RCC 7860 (cell line): ENCODE measurements at places on chromosomes 6 and 20.

GRCh38 chr6:26034905-26035304 lies 52.3 kb upstream of the HFE start:
- DNase-seq = no peak

- DNase-seq = peak; percentile 51
Observed at GRCh38 chr6:134063966-134064445, 11.6 kb upstream of the SLC2A12 start.

- peak; percentile 67 for DNase-seq
Observed at GRCh38 chr20:5191829-5192569, 65.2 kb downstream of the CDS2 start.

DNA sequence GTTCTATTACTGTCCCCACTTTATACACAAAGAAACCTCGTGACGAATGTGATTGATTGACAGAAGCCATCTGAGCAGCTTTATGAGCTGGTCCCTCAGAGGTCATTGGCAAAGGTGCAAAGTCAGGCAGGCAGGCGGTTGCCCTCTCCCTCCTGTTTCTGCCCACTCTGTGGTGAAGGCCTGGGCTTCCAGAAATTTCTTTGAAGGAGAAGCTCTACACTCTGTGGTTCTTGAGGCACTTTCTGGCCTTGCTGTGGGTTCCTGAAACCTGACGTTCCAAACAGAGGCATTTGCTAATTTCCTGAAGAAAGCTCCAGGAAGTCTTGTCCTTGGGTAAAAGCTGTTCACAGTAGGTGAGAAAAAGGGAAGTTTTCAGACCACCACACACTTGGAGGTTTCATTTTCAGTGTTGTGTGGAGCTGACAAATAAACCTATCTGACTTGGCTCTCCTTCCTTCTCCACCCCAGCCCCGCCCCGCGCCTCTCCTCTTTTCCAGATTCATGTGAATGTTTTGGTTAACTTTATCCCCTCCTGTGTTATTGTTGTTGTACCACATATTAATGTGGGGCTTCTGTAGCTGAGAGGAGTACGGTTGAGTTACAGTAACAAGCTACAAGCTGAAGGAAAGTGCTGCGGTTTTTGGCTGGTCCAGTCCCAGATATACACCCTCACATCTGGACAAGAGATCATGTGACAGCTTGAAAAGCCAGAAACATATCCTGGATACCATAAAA lies 274.1 kb downstream of the CLIC5 start:
- DNase-seq = no peak

GRCh38 chr6:95593025-95593424 lies 15.7 kb downstream of the MANEA start:
- peak; percentile 22 for DNase-seq

DNA sequence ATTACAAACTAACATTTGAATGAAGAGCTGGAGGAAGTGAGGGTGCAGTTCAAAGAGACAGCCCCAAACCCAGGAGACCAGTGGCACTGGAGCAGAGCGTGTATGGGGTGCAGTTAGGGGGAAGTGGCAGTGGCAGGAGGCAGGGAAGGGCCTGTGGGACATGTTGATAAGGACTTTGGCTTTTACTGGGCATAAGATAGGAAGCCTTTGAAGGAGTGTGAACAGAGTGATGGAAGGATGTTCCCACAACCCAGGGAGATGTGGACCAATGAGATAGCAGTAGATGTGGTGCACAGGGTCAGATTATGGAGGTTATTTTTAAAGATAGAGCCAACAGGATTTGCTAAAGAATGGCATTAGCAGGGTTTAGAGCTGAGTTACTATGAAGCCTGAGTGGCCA lies 56.4 kb downstream of the AIG1 start:
- DNase-seq = no peak

- DNase-seq = peak; percentile 65
Observed at GRCh38 chr20:33423141-33423834, 20.3 kb downstream of the SNTA1 start.

DNA sequence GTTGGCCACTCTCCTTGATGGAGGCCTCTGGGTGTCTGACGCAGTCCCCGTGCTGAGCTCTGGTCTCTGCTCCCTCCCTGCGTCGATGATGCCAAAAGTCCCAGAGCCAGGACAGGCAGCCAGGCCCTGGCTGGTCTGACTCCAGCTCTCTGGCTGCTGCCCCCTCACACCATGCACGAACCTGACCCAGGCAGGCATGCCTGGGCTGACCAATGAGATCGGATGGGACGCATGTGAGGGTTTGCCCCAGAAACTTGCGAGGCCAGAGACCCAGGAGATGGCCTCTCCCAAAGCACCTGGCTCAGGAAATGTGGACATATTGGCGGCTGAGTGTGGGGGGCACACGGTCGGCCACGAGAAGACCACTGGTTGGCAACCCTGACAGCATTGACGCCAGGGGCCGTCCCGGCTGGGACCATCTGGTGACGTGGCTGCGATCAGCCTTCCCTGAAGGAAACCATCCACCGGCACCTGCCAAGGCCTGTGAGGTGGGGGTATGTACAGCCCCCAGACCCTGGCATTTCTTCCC lies 51.2 kb upstream of the FRMD1 start:
- DNase-seq = no peak

- no peak for DNase-seq
Observed at GRCh38 chr20:63831646-63831992, 555 bp upstream of the ZBTB46 start.

DNA sequence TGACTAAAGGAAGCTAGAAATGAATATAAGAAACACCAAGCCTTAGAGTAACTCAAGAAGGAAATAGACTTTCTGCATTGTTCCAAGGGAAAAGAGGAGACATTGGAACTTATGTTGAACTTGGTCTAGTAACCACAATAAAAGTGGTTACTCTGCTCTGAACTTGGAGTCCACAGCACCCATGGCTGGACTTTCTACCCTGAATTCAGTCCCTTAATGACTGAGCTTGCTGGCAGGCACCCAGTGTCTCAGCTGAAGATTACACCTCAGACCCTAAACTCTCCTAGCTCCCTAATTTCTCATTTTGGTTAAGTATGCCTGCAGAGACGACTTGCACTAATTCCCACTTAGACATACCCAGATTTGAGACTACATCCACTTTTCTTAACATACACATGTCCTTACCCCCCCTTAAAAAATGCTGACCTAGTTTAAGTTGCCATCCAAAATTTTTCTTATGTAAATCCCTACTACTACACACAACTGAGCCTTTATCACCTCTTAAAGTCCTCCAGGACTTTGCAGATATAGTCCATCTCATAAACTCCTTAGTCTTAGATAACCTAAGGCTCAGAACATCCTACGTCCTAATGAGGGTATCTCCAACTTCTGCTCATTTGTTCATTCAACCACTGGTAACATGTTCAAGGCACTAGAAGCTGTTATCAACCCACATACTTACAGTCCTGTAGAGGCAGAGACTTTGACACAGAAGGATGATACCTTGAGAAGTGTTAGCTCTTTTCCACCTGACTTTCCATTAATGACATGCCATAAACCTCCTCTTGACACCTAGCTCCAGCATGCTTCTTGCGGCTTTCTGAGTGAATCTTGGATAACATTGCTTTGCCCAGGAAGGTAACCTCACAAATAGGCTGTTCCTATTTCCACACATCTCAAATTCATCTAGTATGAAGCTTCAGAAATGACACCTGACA lies 129.8 kb downstream of the ALDH8A1 start:
- no peak for DNase-seq

DNA sequence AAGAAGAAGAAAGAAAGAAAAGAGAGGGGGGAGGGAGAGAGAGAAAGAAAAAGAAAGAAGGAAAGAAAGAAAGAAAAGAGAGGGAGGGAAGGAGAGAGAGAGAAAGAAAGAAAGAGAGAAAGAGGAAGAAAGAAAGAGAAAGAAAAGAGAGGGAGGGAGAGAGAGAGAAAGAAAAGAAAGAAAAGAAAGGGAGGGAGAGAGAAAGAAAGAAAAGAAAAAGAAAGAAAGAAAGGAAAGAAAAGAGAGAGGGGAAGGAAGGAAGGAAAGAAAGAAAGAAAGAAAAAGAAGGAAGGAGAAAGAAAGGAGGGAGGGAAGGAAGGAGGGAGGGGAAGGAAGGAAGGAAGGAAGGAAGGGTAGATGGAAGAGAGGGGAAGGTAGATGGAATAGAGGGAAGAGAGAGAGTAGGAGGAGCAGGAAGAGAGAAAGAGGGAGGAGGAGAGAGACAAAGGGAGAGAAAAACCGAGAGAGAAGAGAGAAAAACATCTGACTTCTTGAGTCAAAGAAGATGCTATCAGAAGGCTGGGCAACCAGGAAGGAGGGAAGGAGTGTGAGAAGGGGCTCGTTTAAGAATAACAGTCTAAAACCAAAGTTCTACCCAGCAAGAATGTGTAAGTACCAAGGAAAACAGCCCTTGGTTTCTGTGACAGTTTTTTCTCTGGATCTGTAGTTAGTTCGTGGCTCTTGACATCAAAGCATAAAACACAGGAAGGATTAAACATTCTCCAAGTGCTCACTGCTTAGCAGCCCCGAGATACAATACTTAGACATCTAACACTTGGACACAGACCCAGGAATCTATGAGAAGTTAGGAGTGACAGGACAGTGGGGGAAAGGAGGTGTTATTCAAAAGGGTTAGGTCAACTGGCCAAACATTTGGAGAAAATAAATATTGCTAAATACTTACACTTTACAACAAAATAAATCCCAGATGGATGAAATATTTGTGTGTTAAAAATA lies 131.9 kb upstream of the STMND1 start:
- DNase-seq = no peak

DNA sequence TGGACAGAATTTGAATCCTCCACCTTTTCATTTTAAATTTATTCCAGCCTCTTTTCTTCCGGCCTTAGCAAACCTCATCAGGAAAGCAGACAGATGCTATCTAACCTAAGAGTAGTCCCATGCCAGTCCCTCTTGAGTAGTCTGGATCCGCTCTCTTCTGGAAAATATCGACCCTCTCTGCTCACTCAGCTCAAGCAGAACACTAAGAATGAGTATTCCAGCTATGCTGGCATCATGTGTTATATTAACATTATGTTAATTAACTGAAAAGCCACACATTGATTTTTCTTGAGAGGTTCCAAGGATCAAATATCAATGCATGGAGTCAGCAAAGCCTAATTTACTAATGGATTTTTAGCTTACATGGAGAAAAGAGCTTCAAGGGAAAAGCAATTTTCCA lies 161.4 kb downstream of the ID4 start:
- no peak for DNase-seq

DNA sequence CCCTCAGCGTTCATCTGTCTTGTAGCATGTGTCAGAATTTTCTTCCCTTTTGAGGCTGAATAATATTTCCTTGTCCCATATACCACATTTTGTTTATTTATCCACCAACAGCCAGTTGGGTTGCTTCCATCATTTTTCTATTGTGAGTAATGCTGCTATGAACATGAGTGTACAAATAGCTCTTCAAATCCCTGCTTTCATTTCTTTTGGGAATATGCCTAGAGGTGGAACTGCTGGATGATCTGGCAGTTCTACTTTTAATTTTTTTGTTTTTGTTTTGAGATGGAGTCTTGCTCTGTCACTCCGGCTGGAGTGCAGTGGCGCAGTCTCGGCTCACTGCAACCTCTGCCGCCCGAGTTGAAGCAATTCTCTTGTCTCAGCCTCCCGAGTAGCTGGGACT lies 64.7 kb downstream of the SASH1 start:
- DNase-seq = no peak

GRCh38 chr6:73710470-73710869 lies 14.5 kb downstream of the CD109 start:
- DNase-seq = peak; percentile 63

DNA sequence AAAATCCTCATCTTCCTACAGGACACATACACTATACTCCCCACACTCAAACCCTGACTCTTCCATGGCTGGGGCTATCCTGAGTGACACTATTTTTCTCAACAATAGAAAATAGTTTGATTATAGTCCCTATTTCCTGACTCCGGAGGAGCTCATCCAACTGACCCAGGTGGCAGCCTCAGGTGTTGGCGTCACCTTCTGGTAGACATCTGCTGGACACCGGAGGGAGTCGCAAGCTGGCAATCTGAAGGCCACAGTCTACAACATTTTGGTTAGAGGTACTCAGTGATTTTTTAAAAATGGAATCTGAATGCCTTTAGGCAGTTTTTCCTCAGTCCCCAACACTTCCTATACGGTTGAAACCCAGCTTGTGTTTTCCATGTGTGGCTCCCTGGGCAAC lies 32.2 kb upstream of the OCSTAMP start:
- no peak for DNase-seq

- no peak for DNase-seq
Observed at GRCh38 chr20:49380337-49380780, 102.1 kb downstream of the KCNB1 start.

GRCh38 chr6:54846857-54847674 lies 495 bp downstream of the FAM83B start:
- no peak for DNase-seq

DNA sequence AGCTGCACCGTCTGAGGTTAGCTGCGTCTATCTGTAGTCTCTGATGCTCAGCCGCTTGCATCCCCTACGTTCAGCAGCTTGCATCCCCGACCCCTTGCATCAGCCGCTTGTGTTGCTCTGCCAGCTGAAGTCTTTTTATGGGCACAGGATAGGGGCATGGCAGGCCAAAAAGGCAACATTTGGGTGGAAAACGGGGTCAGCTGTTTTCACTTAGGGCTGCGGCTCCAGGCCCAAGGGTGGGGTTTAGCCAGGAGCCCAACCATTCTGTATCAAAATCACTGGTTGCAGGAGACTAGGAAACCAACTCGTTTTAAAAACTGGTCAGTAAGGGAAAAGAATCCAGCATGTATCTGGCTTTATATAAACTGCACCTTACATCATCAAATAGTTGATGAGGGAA lies 49.9 kb downstream of the FAM50B start:
- no peak for DNase-seq

- DNase-seq = no peak
Observed at GRCh38 chr20:13180986-13181889, 39.8 kb upstream of the ISM1 start.
